ENCODE measurements at places on chromosomes 1 and 21.

DNA sequence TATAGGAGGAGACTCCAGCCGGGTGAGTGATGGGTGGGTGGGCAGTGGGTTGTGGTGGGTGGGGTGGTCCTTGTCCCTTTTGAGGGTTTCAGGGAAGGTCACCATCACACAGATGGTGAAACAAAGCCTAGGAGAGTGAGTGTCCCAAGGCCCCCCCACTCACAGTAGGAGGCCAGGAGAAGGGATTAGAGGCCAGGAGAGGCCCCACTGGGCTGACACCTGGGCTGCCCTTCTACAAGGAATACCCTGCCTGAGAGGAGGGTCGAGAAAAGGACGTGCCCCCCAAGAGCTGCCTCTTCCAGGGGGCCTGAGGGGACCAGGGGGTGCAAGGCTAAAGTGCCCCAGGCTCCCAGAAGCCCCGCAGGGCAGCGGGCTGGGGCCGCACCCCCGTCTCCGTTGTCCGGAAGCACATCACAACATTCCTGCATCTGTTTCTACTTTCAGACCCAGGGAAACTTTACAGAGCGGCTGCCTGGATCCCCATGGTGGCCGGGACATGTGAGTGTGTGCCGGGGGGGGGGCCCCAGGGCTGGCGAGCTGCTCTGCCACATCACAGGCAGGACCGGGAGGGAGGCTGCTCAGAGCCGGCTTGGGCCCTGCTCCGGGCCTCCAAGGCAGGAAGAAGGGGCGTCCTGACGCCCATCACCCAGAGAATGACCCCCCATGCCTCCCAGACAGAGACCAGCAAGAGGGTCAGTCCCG is 68.2 kb downstream of the ARHGEF16 start:
- no peak for DNase-seq

GRCh38 chr1:145799806-145800205 is 24.1 kb downstream of the RNF115 start:
- no peak for DNase-seq

DNA sequence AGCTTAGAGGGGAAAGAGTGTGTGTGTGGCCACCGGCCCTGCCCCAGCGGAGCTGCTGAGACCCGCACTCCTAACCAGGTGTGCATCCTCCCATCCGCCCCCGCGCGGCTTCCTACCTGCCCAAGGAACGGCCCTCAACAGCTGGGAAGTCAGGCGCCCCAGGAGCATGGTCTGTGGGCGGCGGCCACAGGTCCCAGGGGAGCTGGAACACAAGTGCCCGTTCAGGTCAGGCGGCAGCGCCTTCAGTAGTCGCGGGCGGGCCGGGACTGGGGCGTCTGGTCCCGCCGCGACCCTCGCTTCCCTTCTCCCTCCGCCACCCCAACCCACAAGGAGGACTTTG is 448 bp downstream of the AURKAIP1 start:
- DNase-seq, result peak; percentile 32

DNA sequence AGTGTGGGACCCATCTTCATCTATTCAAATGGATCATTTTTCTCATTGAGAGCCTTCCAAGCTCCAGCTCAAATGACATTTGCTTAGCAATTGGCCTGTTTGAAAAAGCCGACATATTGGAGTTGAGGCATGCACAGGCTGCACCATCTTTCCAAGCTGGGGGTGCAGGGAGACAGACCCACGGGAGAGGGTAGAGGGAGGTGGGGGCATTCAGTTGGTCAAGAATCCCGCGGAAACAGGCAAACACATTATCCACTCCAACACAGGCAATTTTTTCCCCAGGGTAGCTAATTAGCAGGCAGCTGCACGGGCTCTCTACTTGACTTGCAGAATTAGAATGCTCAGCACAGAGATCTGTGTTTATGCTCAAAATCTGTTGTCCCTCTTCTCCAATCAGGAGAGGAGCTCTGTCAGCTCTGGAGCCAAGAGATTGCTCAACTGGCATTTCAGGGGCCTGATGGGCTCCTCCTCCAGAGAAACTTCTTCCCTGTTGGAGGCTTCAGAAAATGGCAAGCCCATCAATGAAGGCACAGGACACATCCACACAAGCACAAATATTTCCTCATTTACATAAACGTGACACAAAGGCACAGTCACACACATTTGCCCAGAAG is 267.8 kb downstream of the FOXD2 start:
- DNase-seq, result no peak

GRCh38 chr21:25550352-25551120 is 56.7 kb downstream of the MRPL39 start:
- DNase-seq, result no peak

Data from epithelial cell of esophagus (primary cell).